Urinary bladder (tissue), 4 donors: ENCODE measurements at places on chromosomes 11 and 22. TPM values are rescaled to one million over a fixed set of nuclear protein-coding genes. Genes with fewer than 3 reads are reported as not detected.

DNA sequence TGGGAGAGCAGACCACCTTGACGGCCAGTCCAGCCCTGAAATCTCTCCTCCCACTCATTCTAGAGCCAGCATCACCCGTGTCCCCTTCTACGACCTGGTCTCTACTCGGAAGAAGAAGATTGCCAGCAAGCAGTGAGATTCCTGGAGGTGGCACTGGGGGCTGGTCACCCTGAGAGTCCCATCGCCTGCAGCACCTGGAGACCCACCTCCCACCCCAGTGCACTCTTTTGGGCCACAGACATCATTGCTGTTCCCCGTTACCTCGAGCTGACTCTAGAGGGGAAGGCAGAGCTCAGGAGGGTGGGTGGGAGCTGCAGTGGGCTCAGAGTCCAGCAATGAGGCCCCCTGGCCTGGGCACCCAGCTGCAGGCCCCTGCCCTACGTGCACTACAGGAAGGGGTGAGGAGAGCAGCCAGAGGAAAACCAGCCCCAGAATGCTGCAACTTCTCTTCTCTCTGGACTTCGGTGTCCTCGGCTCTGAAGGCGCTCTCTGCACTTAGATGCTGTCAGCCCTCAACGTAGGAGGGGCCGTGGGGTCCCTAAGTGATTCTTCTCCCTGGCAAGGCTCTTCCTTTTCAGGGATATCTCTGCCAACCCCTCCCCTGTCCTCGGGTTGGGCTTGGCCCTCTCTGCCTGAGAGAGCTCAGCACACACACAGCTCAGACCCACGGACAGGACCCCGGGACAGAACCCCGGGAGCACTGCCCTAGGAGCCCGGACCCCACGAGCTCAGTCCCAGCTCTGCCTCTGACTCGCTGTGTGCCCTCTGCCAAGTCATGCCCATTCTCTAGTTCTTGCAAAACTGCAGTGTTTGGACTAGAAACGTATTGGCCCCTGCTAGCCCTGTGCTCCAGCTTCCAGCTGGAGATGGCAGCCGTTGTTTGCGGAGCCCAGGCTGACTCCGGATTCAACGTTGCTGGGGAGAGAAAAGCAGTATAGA lies 31.3 kb downstream of the CYTH4 start:
- DNase-seq = no peak

TSPAN32 gene
- total RNA-seq = 1.9 TPM

OOSP4B gene
- not detected for total RNA-seq

- no peak for DNase-seq
Observed at GRCh38 chr11:23856654-23857053, 640.2 kb upstream of the LUZP2 start.

UBQLNL gene
- 0.85 TPM for total RNA-seq

DNA sequence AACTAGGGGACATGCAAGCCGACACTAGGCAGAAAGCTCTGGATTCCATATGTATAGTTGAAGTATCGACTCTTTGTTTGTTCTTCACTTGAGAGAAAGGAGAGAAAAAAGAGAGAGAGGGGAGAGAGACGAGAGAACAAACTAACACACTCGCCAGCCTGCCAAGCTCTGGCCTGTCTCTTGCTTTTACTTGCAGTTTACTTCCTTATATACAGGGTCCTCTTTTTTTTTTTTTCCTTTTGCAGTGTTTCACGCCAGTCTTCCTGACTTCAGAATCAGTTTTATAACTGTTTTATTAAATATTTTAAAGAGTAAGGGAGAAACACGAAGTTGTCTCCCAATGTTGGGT lies 19.9 kb downstream of the TEAD1 start:
- no peak for DNase-seq

PHF21A gene
- 36.6 TPM for total RNA-seq

OR2D2 gene
- total RNA-seq = 0.53 TPM

- DNase-seq = no peak
Observed at GRCh38 chr22:42651134-42651533, 1.9 kb upstream of the CYB5R3 start.

DNA sequence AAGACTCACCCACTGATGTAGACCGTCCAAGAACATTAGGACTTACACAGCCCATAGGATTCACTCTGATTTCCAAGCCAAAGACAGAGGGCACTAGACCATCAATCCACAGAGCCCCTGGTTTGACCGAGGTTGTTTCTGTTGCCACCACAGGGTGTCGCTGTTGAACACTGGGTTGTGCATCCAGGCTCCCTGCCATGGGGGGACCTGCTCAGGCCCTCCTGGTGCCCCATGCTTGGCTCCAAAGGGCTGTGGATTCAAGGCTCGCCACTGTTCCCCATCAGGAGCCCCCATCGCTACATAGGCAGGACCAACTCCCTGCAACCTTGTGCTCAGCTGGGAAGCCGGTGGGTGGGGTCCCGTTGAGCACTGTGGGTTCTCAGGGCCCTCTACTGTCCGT lies 128.0 kb upstream of the ANO1 start:
- DNase-seq = no peak

GRCh38 chr22:28016781-28017557 lies 97.9 kb upstream of the PITPNB start:
- no peak for DNase-seq
